CD4-positive, alpha-beta T cell treated with Interleukin-21 for 1 hour (primary cell): ENCODE measurements at places on chromosomes 2 and 18.
A peak's percentile ranks its signal among the peaks of the same experiment; 100 is the strongest.

DNA sequence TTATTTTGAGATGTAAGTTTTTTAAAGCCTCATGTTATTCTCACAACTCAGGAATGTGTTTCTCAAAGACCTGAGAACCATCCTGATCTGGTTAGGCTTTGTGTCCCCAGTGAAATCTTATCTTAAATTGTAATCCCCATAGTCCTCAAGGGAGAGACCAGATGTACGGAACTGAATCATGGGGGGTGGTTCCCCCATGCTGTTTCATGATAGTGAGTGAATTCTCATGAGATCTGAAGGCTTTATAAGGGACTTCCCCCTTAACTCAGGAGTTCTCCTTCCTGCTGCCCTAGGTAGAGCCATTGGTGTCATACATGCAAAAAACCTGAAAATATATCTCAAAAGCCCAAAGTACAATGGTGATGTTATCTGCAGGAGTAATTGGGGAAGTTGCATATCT lies 836.7 kb downstream of the CBLN2 start:
- no peak for DNase-seq

GRCh38 chr2:157785866-157786662 lies 90.1 kb downstream of the ACVR1 start:
- no peak for DNase-seq

DNA sequence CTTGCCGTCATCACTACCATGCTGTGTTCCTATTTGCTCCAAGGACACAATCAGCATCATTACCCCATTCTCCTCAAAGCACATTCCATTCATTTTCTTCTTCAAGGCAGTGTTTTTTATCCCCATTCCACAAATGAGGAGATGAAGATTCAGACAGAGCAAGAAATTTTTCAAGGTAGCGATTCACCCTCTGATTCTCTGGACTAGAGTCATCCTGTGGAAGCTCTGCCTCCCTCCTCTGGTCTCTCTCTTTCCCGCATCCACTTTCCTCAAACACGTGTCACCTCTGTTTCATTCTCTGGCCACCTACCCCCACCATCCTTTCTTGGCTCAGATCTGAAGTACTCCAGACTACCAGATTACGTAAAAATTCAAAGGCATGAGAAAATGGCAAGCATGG lies 297.9 kb downstream of the SOX11 start:
- DNase-seq = no peak

DNA sequence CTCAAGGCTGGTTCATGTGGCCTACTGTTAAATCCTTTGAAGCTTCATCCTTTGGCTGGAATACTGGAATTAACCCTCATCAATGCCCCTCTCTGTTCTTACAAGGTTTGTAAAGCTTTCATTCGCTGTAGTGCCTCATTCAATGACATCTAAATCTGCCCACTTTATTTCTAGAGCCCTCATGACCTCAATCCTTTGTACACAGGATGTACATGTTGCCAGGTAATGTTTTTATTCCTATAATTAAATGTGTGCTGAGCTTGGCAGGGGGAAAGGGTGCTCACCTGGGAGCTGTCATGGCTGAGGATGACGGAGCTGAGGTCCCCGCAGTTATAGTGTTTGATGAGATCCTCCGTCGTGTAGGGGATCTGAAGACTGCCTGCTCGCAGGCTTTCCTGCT lies 39.3 kb downstream of the TRABD2A start:
- DNase-seq = peak; percentile 32

DNA sequence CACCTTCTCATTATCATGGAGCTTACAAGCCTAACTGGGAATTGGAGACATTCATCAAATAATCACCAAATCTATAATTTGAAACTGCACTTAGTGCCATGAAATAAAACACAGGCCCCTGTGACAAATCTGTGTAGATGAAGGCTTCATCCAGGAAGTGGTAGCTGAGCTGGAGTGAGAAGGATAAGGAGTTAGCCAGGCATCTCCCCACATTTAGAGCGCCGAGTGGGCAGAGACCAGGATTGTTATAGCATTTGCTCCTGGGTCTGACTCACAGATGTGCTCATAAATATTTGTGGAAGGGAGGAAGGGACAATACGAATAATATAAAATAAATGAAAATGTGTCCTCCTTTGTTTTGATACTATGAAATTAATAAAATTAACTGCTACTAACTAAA lies 2.5 kb upstream of the MAT2A start:
- no peak for DNase-seq

GRCh38 chr2:181790716-181791649 lies 100.5 kb upstream of the ITPRID2 start:
- peak; percentile 10 for DNase-seq

GRCh38 chr2:53609551-53609950 lies 158.1 kb upstream of the CHAC2 start:
- DNase-seq = no peak

GRCh38 chr2:85355073-85355410 lies 473 bp downstream of the ELMOD3 start:
- no peak for DNase-seq

DNA sequence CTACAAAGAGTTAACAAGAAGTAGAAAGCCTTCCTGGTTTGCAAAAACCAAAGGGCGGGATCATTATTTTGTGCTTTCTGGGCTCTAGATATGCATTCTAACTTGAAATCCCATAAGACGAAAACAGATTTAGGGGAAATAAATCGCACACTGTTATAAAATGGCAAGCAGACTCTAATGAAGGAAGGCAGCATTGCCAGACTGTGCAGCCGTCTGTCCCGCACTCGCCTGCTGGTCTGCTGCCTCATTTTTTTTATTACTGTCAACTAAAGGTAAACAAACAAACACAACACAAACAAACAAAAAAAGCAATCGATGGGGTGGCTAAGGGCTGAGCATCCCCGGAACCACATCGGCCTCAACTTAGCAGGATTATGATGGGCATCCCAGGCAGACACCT lies 24.4 kb downstream of the ZNF521 start:
- DNase-seq = no peak

- DNase-seq = no peak
Observed at GRCh38 chr2:46643493-46643892, 164.1 kb downstream of the TMEM247 start.

GRCh38 chr18:63924551-63924950 lies 16.8 kb downstream of the SERPINB10 start:
- DNase-seq = no peak

DNA sequence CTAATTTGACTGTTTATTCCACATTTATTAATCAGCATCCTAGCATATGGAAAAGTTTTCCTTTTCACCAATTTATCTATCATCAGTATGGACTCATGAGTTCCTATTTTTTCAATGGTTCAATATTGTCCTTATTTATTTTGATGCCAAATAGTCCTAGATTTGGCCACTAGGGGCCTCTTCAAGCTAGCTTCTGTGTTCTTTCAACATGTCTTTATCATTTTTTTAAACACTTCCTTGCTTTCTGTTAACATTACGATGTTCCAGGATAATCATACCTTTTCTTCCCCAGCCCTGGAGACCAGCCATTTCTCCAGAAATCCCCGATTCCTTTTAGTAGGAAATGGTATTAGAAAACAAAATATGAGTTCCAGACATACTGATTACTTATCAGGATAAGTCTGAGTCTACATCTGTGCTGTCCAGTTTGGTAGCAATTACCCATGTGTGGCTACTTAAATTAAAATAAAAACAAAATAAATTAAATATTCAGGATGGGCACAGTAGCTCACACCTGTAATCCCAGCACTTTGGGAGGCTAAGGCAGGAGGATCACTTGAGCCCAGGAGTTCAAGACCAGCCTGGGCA lies 70.6 kb downstream of the RPE start:
- DNase-seq = peak; percentile 17

- no peak for DNase-seq
Observed at GRCh38 chr2:179049203-179049545, 763 bp downstream of the CCDC141 start.

DNA sequence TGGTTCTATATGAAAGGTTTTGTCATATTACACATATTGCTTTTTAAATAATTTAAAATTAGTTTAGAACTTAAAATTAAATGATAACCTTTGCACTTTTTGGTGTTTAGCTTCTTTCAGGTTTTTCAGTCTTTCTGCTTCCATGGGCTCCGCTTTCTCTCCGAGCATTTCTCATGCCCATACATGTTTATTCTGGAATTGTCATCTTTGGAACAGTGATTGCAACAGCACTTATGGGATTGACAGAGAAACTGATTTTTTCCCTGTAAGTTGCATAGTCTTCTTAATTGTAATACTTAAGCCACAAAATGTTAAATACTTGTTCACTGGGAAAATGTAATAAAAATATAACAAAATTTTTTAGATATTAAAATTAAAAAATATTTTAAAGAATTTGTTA lies 31.0 kb downstream of the CYBRD1 start:
- DNase-seq = no peak

- no peak for DNase-seq
Observed at GRCh38 chr2:70988151-70988550, 6.5 kb downstream of the TEX261 start.

GRCh38 chr2:74873678-74874640 lies 40.0 kb downstream of the HK2 start:
- no peak for DNase-seq

DNA sequence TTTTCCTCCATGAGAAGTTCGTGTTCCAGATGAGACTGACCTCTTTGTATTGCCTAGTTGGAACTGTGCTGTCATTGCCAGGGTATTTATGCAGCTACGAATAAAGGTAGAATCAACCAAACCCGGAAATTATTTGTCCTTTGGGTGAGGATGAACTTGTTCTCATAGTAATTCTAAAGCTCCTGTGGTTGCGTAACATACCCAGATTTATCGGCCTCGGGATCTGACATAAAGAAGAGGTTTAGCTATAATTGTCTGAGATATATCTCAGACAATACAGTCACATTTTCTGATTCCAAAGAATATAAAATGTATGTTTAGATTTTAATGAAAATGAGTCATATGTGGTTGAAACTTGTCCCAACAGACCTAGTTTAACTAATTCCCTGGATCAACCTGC lies 628.7 kb upstream of the LINC00305 start:
- no peak for DNase-seq

GRCh38 chr2:158932131-158932645 lies 36.3 kb upstream of the TANC1 start:
- no peak for DNase-seq

DNA sequence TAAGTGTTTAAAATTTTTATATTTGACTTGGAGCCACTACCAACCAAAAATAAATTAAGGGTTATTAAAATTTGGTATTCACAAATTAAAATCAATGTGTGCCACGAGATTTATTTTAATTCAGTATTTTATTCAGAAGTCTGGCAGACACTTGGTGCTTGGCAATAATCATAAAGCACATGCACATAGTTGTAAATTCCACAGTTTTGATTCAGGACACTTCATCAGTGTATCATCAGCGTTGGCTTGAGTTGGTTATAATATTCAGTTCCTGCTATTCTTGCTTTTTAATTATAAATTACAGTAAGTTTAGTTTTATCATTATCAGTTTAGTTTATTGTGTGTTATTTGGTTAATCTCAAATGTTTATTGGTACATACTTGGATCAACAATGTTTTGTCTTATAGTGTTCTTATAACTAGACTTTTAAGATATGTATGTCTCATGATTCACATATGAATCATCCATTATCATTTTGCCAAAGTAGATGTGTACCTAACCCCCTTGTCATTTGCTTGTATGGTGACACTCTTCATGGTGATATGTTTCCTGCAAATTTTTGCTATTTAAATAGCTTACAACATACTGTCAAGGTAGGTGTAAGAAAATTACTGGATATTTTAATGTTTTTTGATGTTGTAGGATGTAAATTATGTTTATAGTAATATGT lies 237.9 kb downstream of the BABAM2 start:
- no peak for DNase-seq
